ENCODE measurements at places on chromosomes 6 and 20.

DNA sequence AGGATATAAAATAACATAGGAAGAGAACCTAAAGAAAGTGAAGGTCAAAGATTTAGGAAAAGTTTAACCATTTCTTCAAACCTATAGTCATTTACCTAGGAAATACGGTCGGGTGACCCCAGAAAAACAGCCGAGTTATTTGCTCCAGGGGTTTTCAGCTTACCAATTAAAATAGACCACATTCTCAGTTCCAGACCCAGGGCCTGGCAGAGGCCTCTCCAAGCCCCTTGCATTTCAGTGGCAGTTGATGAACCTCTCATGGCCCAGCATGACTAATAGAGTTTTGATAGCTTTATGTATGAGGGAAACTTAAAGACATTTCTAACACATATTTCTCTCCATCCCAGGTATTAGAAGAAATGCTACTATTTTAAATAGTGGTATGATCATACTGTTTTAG lies 113.5 kb downstream of the OGFRL1 start:
- H3K4me3 ChIP-seq, result no peak overlapping the region
- H3K4me1 ChIP-seq, result no peaks in the 10 kb centered on the region
- peaks cover 3% of the 10 kb centered on the region for H3K36me3 ChIP-seq
- no peak for DNase-seq
- no peak overlapping the region for H3K27ac ChIP-seq

DNA sequence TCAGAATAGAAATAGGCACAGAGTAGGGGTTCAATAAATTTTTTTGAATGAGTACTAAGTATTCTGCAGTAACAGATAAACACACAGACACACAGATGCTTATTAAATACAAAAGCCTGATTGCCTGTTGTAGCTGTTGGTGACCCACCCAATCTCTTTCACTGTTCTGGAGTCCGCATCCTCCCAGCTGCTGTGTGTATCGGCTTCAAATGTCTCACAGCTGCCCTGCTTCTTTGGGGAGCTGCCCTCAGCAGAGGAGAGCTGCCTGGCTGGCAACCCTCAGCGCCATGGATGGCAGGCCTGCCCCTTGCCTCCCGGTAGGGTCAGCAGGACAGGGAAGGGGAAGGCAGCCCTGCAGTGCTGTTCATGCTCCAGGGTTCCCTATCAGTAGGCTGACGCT lies 85.9 kb upstream of the PRND start:
- H3K4me1 ChIP-seq, result no peaks in the 10 kb centered on the region
- no peak overlapping the region for H3K4me3 ChIP-seq
- H3K27ac ChIP-seq, result no peak overlapping the region
- peaks cover 16% of the 10 kb centered on the region for H3K27me3 ChIP-seq
- H3K36me3 ChIP-seq, result no peaks in the 10 kb centered on the region
- no peak for DNase-seq

- H3K4me3 ChIP-seq, result no peak overlapping the region
- no peak for DNase-seq
- no peaks in the 10 kb centered on the region for H3K27me3 ChIP-seq
These were observed 406.9 kb upstream of the MAP3K7 start for GRCh38 chr6:90993770-90994169.

DNA sequence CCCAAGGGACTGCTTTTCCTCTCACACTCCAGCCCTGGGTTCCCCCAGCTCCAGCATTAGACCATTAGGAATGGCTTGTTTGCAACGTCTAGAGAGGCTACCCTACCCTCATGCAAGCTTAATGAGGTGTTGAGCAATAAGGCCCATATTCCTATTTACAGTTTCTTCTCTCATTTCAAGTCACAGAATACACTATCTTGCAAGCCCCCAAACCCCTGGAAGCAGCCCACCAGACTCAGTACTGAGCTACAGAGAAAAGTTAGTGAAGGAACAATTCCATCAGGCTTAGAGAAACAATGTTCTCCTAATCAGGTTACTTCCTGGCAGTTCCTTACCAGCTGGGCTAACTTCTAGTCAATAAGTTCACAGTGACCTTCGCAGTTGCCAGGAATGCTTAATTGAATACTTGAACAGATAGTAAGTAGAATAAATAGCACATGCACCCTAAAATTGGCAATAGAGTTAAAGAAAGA lies 606.5 kb upstream of the NOX3 start:
- H3K36me3 ChIP-seq, result no peaks in the 10 kb centered on the region
- no peak overlapping the region for H3K4me3 ChIP-seq
- H3K4me1 ChIP-seq, result no peaks in the 10 kb centered on the region
- peaks cover 8% of the 10 kb centered on the region for H3K27me3 ChIP-seq
- no peak for DNase-seq

DNA sequence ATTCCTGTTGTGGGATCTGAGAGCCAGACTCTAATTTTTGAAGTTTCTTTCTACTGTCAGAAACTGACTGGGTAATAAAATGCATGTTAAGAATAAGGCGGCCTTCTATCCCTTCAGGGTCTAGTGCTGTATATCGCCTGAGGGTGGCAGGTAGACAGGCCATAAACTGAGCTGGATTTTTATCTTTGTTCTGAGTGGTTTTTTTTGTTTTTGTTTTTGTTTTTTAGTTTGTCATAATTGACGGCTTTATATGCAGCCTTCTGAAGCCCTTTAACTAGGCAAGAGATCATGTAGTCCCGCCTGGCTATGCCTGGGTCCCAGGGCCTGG lies 747.7 kb upstream of the ADGRB3 start:
- no peaks in the 10 kb centered on the region for H3K36me3 ChIP-seq
- H3K4me1 ChIP-seq, result no peaks in the 10 kb centered on the region
- no peak overlapping the region for H3K4me3 ChIP-seq
- H3K27me3 ChIP-seq, result no peaks in the 10 kb centered on the region
- no peak for DNase-seq

- H3K36me3 ChIP-seq, result no peaks in the 10 kb centered on the region
- H3K4me1 ChIP-seq, result no peaks in the 10 kb centered on the region
- no peak overlapping the region for H3K4me3 ChIP-seq
- DNase-seq, result no peak
- no peaks in the 10 kb centered on the region for H3K27me3 ChIP-seq
- no peak overlapping the region for H3K27ac ChIP-seq
These were observed 46.6 kb downstream of the HCRTR2 start for GRCh38 chr6:55220961-55221360.

DNA sequence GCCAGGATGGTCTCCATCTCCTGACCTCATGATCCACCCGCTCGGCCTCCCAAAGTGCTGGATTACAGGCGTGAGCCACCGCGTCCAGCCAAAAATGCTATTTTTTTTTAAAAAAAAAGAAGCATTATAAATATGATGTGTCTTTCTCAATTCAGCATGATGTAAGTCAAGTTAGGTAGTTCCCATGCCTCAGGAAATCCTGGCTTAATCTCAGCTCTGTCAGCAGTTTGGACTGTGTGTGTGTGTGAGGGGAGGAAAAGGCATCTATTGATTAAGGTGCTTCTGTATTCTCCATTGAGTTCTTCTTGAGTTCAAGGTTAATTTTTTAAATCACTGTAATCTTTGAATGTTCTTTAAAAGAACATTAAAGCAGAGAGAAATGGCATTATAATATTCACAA lies 51.5 kb downstream of the GMDS start:
- H3K27me3 ChIP-seq, result no peaks in the 10 kb centered on the region
- peaks cover 3% of the 10 kb centered on the region for H3K4me1 ChIP-seq
- peaks cover 2% of the 10 kb centered on the region for H3K36me3 ChIP-seq
- no peak overlapping the region for H3K27ac ChIP-seq
- H3K4me3 ChIP-seq, result no peak overlapping the region

GRCh38 chr6:16481697-16482399 lies 243.5 kb downstream of the GMPR start:
- H3K4me3 ChIP-seq, result peak overlapping the region; percentile 34
- DNase-seq, result peak; percentile 76
- H3K4me1 ChIP-seq, result peaks cover 65% of the 10 kb centered on the region
- H3K27me3 ChIP-seq, result no peaks in the 10 kb centered on the region

DNA sequence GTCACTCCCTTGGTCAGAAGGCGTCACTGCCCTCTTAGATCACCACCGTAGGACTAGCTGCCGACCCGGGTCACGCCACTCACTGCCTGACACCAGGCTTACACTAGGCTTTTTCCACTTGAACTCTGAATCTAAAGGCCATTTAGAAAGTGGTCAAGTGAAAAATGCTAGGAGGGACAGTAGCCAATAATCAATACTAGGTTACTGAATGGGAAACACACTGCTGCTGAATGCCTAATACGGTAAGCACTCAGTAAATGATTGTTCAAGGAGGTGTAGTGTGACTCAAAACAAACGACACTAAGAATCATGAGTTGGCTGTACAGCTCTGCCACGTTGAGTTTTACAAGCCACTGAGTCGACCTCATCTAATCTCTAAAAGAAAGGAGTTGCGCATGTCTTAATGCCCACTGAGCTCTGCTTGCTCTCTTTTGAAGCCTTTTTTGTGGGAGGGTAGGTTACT lies 760 bp upstream of the IBTK start:
- peak overlapping the region; percentile 98 for H3K27ac ChIP-seq
- peaks cover 18% of the 10 kb centered on the region for H3K36me3 ChIP-seq
- no peaks in the 10 kb centered on the region for H3K27me3 ChIP-seq
- H3K4me1 ChIP-seq, result peaks cover 41% of the 10 kb centered on the region
- no peak for DNase-seq

DNA sequence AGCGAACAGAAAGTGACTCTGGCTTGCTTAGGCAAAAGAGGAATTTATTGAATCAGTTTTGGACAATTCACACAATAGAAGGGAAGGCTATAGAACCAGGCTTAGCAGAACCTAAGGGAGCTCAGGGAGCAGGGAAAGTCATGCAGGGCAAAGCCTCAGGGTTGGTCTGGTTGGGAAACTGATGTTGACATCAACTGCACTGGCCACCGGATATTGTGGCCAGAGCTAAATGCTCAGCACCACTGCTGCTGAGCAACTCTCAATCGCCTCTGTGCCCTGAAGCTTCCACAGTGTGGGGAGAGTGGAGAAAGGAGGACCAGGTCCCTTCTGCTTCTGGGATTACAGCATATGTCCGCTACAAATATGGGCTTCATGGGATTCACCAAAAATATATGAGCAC lies 93.3 kb upstream of the GCM1 start:
- H3K27ac ChIP-seq, result no peak overlapping the region
- peaks cover 2% of the 10 kb centered on the region for H3K36me3 ChIP-seq
- no peaks in the 10 kb centered on the region for H3K4me1 ChIP-seq
- H3K4me3 ChIP-seq, result no peak overlapping the region
- no peaks in the 10 kb centered on the region for H3K27me3 ChIP-seq

DNA sequence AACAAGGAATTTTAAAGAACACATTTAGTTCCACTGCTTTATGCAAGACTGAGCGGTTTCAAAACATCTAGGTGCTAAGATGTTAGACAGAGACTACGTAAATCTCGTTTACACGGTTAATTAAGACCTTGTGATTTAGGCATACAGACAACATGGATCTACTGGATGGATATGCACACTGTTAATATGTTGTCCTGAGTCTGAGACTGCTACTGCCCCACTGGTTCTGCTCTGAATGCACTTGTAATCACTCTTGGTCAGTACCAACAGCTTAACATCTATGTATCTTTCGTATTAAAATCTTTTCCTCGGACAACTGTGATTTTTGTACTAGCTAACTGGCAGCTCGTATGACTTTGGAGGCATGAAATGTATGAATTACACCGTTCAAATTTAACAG lies 3.1 kb downstream of the MAN1A1 start:
- peak overlapping the region; percentile 85 for H3K4me3 ChIP-seq
- no peak for DNase-seq
- no peak overlapping the region for H3K27ac ChIP-seq
- peaks cover 13% of the 10 kb centered on the region for H3K36me3 ChIP-seq

DNA sequence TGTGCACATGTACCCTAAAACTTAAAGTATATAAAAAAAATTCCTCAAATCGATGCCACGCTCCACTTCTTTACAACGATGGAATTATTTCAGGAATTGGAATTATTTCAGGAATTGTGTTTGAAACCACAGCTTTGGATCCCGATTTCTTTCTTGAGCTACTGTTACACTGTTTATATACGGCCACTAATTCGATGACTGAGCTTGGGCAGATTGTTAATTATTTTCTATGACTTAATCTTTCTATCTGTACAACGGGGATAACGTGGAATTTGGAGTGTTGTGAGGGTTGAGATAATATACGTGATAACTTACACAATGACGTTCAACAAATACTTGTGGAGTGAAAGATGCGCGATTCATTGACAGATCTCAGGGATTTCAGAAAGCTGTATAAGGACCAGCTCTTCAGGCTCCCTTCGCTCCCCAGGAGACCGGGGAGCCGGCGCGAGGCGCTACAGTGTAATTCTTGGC lies 171.3 kb downstream of the SLC16A10 start:
- peak overlapping the region; percentile 87 for H3K27ac ChIP-seq
- peaks cover 10% of the 10 kb centered on the region for H3K36me3 ChIP-seq
- H3K27me3 ChIP-seq, result peaks cover 17% of the 10 kb centered on the region
- peaks cover 8% of the 10 kb centered on the region for H3K4me1 ChIP-seq

GRCh38 chr6:113120224-113120581 lies 736.9 kb upstream of the MARCKS start:
- no peaks in the 10 kb centered on the region for H3K27me3 ChIP-seq
- no peaks in the 10 kb centered on the region for H3K36me3 ChIP-seq
- no peak overlapping the region for H3K4me3 ChIP-seq
- DNase-seq, result no peak

DNA sequence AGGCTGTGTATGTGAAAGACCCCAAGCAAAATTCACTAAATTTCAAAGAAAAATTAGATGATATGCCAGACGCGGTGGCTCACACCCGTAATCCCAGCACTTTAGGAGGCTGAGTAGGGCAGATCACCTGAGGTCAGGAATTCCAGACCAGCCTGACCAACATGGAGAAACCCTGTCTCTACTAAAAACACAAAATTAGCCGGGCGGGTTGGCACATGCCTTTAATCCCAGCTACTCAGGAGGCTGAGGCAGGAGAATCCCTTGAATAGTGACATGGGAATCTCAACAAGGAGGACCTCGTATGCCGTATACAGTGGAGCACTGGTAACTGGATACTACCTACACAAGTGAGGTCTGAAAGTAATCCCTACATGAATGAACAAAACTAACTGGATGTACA lies 92.7 kb upstream of the JARID2 start:
- peaks cover 2% of the 10 kb centered on the region for H3K36me3 ChIP-seq
- H3K27me3 ChIP-seq, result no peaks in the 10 kb centered on the region
- no peak overlapping the region for H3K27ac ChIP-seq
- DNase-seq, result no peak
- H3K4me3 ChIP-seq, result no peak overlapping the region

DNA sequence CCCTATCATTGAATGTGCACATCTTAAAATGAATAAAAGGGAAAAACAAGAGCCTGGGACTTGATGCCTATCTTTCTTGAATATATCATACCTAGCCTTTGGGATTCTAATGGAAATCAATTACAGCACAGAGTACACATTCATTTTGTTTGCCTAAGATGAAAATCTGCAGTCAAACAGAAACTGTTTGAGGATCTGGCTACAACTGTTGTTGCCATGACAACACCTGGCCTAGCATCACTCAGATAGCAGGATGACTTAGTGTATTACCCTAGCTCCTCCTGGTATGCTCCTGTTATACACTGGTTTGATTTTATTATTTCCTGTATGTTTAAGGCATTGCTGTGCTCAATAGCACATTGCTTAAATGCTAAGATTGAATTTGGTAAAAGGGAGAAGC lies 71.5 kb upstream of the LAMP5 start:
- DNase-seq, result no peak
- H3K36me3 ChIP-seq, result no peaks in the 10 kb centered on the region
- no peak overlapping the region for H3K4me3 ChIP-seq
- no peak overlapping the region for H3K27ac ChIP-seq
- H3K4me1 ChIP-seq, result no peaks in the 10 kb centered on the region

GRCh38 chr6:148074738-148075137 lies 267.9 kb upstream of the SASH1 start:
- no peak for DNase-seq
- H3K4me1 ChIP-seq, result no peaks in the 10 kb centered on the region
- H3K27me3 ChIP-seq, result peaks cover 9% of the 10 kb centered on the region
- H3K4me3 ChIP-seq, result no peak overlapping the region
- no peaks in the 10 kb centered on the region for H3K36me3 ChIP-seq
